Astrocyte (in vitro differentiated cells and primary cell): ENCODE measurements at places on chromosomes 7 and 10. TPM values are rescaled to one million over a fixed set of nuclear protein-coding genes. Genes with fewer than 3 reads are reported as not detected.

GRCh38 chr7:151411551-151411950 lies 1.7 kb upstream of the WDR86 start:
- DNase-seq = no peak

DNA sequence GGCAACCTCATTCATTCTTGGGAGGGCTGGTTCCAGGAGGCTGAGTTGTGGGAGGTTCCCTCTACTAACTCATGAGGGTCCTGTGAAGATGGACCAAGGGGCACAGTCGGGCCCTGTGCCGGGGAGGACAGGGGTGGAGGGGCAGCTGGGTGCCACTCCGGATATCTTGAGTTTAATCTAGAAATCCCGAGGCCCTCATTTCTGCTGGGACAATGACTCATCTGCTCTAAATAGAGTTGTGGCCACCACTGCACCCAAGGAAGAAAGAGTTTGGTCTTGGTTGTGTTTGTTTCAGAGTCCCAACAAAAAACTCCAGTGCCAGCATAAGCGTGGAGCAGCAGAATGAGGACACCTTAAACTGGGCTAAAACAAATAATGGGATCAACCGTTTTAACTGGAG lies 82.4 kb downstream of the EBF3 start:
- no peak for DNase-seq

MAT1A gene
- total RNA-seq = 0.11 and 0.12 TPM in 2 replicates

GRCh38 chr10:111648046-111648445 lies 535.5 kb downstream of the GPAM start:
- DNase-seq = peak; percentile 57

RNF32 gene
- 1.6 and 2.7 TPM in 2 replicates for total RNA-seq

- DNase-seq = no peak
Measured at GRCh38 chr7:154919344-154920225, 83.3 kb downstream of the PAXIP1 start.

GRCh38 chr7:15938115-15938514 lies 251.6 kb upstream of the MEOX2 start:
- peak; percentile 5 for DNase-seq

DNA sequence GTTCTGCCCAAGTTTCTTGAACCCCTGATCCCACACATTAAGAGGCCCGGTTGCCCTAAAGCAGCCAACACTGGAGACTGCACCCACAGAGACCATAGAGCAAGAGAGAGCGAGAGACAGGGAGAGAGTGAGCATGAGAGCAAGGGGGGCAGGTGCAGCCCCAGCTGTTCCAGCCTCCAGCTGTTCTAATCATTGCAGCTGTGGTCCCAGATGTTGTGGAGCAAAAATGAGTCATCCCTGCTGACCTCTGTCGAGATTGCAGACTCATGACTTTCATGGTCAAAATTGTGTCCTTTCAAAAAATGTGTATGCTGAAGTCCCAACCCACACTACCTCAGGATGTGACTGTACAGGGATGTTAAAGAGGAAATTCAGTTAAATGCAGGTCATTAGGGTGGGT lies 143.9 kb upstream of the FRMD4A start:
- no peak for DNase-seq

DNA sequence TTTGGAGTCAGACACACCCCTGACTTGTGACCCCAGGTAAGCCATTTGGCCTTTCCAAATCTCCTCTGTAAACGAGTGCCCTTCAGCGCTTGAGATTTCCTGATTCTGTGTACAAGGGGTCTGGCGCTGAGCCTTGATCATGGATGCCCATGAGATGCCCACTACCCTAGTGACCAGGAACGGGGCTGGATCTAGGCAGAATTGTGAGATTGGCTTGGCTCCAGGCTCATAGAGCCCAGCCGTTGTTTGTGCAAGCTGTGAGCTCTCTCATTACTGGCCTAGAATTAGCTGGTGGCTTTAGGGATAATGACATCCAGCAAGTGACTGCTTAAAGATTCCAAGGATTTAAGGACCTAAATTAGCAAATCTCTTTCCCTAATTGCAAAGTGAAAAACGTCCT lies 84.9 kb downstream of the CAMK1D start:
- DNase-seq = no peak

DNA sequence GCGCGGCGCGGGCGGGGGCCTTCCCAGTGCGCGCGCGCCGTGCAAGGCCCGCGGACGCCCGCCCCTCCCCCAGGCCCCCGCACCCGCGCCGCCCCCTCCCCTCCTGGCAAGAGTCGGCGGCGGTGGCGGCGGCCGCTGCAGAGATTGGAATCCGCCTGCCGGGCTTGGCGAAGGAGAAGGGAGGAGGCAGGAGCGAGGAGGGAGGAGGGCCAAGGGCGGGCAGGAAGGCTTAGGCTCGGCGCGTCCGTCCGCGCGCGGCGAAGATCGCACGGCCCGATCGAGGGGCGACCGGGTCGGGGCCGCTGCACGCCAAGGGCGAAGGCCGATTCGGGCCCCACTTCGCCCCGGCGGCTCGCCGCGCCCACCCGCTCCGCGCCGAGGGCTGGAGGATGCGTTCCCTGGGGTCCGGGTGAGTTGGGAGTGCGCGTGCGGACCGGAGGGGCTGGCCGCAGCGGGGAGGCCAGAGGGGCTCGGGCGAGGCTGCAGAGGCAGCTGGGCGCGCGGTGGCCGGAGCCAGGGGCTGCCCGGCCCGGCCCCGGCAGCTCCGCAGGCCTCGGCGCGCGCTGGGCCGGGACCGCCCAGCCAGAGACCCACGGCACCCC lies at the start of gene BMPR1A:
BMPR1A (plus strand) TSS at position 109 of the 602 bp plus-strand sequence. CDS start 119,400 bp downstream, outside the sequence.
- DNase-seq = no peak

GRCh38 chr7:4470246-4470645 lies 211.8 kb upstream of the FOXK1 start:
- no peak for DNase-seq

MYL7 gene
- 60.0 and 63.0 TPM in 2 replicates for total RNA-seq

DNA sequence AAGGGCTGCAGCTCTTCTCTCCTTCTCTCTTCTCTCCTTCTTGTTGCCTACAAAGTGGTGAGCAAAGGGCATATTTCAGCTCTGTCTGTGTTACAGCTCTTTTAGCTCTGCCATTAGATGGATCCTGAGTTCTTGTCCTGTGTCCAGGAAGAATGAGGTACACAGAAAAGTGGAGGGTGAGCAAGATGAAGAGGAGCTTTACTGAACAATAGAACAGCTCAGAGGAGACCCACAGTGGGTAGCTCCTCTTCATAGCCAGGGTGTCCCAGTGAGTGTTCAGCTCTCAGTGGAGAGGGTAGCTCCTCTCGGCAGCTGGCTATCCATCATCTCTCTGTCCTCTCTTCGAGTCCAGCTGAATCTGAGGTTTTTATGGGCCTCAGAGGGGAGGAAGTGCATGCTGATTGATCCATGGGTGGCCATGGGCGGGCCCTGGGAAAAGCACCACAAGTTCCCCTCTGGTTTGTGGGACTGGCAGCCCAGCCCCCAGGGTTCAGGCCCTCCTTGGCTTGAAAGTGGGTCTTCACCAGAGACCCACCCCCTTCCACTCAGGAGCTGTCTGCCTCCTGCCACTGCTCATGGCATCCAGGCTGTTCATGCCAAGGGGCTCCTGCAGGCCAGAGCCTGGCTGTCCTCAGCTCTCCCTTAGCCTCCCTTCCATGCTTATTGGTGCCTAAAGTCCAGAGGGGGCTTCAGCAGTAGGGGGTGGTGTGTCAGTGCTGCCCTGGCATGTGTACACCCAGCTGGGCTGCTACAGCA lies 109.1 kb upstream of the FAM180A start:
- no peak for DNase-seq

DNA sequence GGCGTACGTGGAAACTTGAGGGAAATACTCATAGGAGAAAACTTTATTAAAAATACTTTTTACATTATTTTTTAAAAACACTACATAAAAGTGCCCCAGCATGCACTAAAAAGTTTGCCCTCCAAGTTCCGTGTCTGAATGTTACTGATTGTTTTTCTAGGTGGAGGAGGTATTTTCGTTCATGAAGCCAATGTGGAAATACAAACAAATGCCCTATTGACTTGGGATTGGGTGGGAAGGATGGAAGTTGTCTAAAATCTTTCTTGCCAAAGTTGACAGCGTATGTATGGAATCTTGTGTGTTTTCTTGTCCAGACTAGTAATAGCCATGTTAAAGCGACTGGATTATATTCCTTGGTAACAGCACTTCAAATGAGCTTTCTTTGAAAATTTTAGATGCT lies 1.2 kb downstream of the PROSER2 start:
- peak; percentile 27 for DNase-seq

ATOH7 gene
- total RNA-seq = 0.19 TPM in 1 of 2 replicates, not detected in the other

DNA sequence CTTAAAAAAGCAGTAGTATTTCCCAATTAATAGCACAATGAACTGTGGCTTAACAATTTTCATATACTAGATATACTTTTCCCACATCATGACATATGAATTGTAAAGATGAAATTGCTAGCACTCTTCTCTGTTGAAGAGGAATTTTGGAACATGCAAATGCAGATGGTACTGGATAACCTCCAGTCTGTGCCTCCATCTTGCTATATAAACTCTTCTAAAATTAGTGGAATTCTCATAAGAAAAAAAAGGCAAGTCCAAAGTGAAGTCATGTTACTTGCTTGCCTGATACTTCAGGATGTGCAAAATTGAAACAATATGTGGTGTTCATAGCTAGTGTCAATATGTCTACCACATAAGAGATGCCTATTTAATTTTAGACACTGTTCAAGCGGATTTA lies 570.2 kb upstream of the POM121L12 start:
- DNase-seq = no peak

NUPR2 gene
- not detected in 2 replicates for total RNA-seq

- peak; percentile 19 for DNase-seq
Measured at GRCh38 chr7:90708841-90709317, 112.8 kb downstream of the CDK14 start.

DNA sequence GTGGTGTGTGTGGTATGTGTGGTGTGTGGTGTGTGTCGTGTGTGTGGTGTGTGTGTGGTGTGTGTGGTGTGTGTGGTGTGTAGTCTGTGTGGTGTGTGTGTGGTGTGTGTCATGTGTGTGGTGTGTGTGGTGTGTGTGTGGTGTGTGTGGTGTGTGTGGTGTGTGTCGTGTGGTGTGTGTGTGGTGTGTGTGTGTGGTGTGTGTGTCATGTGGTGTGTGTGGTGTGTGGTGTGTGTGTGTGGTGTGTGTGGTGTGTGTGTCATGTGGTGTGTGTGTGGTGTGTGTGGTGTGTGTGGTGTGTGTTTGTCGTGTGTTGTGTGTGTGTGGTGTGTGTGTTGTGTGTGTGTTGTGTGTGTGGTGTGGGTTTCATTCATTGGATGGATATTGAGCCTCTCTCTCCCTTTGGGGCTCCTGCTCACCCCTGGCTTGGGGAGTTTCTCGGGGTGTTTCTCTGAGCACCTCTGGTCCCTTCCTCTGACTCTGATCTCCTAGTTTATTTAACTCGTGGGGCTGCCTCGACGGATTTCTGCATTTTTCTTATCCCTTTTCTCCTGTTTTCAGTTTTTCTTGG lies 145.8 kb downstream of the DNAJB6 start:
- DNase-seq = no peak

PRF1 gene
- total RNA-seq = 0.14 and 0.16 TPM in 2 replicates

HOXA2 gene
- not detected in 2 replicates for total RNA-seq
